SIG-M5 (cell line): ENCODE measurements at places on chromosomes 7 and 10.

GRCh38 chr7:55568613-55569268, 3.6 kb downstream of the VOPP1 start:
- no peak for DNase-seq

- no peak for DNase-seq
Observed at GRCh38 chr10:4353059-4353655, 472.9 kb upstream of the AKR1E2 start.

GRCh38 chr10:71009126-71009525, 120.8 kb upstream of the PCBD1 start:
- DNase-seq: no peak

- no peak for DNase-seq
Observed at GRCh38 chr10:69311309-69311708, 33.0 kb downstream of the HK1 start.

DNA sequence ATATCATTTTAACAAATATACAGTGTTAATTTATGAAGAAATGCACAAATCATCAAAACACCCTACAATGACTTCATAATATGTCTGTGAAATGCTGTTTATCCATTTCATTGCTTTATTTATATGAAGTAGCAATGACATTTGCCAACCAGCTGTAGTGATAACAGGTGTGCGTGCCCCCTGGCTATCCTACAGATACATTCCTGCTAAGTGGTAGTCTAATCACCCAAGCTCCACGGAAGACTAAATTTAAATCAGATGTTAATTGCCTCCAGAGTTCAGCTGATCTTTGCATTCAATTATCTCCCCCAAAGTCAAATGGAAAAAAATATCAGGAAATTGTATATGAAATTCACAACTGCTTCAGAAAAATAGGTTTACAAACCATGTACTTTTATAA, 1164.2 kb upstream of the LRRN3 start:
- no peak for DNase-seq

DNA sequence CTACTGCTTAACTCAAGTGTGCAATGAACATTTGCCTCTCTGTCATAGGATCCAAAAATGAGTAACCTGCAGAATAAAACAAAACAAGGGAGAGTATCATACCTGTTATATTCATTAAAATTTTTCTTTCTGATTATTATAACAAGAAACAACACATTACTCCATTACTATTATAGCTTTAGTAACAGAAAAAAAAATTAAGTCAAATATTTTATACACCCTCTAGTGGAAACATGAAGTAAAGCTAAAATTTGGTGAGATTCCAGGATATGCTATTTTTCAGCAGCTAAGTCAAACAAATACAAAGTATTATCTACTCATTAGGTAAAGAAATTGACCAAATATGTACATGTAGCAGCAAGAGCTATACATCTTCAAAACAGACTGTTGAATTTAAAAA, 56.3 kb downstream of the PDZD8 start:
- DNase-seq: no peak

- no peak for DNase-seq
Observed at GRCh38 chr7:30744075-30744417, 7.9 kb upstream of the INMT start.

- no peak for DNase-seq
Observed at GRCh38 chr7:128409596-128410450, at the start of gene IMPDH1. IMPDH1 (minus strand) TSS chr7:128409982; CDS start chr7:128409901, 81 bp downstream.

GRCh38 chr7:106346678-106347217, 62.0 kb upstream of the NAMPT start:
- peak; percentile 85 for DNase-seq

GRCh38 chr10:130877126-130877525, 434.4 kb downstream of the TCERG1L start:
- DNase-seq: no peak

- no peak for DNase-seq
Observed at GRCh38 chr7:29044554-29044953, 86.4 kb upstream of the TRIL start.

GRCh38 chr10:35637462-35637861, 4.6 kb downstream of the FZD8 start:
- DNase-seq: no peak

DNA sequence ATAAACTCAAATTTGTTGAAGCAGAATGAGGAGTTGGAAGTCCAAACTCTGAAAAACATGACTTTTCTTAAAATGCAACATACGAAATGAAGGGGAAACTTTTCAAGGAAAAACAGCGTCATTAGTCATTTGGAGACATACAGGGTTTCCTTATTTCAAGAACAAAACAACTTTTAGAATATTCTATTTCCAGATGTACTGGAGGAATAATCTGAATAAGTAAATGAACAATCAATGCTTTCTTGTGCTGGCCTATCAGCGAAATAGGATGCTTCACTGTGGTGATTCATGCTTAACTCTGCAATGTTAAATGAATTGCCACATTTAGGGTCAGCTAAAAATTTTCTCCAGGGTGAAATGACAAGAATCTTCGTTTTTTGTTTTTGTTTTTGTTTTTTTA, 114.3 kb downstream of the SEMA3C start:
- DNase-seq: no peak

GRCh38 chr10:59580026-59580863, 129.4 kb downstream of the SLC16A9 start:
- no peak for DNase-seq

GRCh38 chr10:116255886-116256751, 16.9 kb downstream of the GFRA1 start:
- no peak for DNase-seq

- peak; percentile 27 for DNase-seq
Observed at GRCh38 chr7:41567031-41567730, 135.7 kb downstream of the INHBA start.

GRCh38 chr10:47340608-47341170, 7.5 kb upstream of the RBP3 start:
- no peak for DNase-seq

GRCh38 chr10:67722113-67722512, 26.1 kb upstream of the CTNNA3 start:
- DNase-seq: no peak

DNA sequence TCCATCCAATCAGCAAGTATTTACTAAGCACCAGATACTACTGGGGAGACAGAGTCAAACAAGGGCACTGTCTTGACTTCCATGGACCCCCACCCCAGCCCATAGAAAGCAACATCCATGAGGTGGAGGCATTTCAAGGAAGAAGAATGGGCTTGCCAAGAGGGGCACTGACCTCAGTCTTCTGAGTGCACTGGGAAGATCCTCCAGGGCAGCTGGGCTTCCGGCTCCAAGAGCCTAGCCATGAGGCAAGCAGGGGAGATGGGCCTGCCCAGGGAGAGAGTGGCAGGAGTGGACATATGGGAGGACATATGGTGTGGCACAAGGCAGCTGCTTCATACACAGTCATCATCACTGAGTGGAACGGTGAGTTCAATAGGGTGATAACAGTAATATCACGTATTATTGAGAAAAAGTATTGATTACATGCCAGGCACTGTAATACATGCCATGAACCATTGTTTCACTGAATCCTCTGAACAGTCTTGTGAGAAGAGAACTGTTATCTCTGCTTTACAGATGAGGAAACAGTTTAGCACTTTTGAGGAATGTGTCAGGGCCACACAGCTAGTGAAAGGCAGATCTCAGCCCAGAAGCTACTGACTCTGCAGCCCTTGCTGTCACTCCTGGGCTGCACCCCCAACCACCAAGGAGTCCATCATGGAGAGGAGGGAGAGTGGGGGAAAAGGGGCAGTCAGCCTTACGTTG, 331.7 kb upstream of the ZMIZ1 start:
- DNase-seq: no peak

- no peak for DNase-seq
Observed at GRCh38 chr10:22831586-22831985, 96.3 kb upstream of the ARMC3 start.

GRCh38 chr7:55367283-55367840, 2.2 kb downstream of the LANCL2 start:
- no peak for DNase-seq

DNA sequence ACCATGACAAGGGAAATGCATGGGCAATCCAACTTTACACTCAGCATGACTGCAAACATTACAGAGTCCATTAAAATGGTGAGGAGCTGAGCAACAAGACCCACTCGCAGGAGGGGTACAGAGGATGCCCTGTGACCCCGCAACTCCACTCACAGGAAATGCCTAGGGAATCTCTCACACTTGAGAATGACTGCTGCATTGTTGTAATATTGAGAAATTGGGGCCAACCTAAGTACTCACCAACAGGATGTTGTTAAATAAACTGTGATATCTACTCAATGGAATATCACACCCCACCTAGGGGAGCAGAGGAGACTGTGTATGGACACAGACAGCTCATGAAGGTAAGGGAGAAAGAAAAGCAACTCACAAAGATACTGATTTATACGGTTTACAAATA, 53.4 kb upstream of the CAMK2B start:
- DNase-seq: no peak

DNA sequence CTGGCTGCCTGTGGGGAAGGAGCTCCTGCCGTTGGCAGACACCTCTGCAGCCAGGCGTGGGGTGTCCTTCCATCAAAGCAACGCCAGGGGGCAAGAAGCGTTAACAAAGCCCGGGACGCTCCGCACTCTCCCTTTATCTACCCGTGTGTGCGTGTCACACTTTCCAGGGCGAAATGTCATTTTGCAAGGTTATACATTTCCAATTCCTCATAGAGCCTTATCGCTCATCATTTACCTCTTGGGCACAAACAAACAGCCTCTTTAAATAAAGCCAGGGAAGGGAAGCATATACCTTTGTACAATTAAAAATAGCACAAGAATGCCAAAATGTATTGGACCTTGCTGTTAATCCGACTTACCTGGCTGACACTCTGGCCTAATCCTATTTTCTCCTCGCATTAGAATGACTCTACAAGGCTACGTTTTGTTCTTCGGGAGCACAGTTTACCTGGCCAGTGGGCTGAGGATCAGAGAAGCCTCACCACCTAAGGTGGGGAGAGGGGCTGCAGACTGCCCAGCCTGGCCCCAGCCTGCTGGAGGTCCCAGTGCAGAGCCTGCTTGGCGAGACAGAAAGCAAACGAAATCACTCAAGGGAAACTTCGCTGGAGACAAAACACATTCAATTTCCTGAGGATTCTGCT, 77.6 kb upstream of the EN2 start:
- DNase-seq: no peak

DNA sequence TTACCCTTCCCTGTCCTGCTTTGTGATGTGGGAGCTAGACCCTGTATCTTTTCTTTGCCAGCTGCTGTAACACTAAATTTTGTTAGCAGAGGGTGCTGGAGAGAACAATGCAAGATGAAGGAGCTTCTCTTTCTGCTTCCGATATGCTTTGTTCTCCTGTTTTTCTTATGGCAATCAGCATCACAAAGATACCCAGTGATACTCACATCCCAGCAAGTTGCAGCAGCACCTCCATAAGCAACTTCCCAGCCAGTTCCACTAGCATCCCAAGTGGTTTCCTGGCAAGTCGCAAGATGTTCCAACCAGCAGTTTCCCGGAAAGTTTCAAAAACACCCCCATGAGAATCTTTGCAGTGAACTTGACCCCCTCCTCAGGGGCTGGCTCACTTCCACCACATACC, 148.6 kb downstream of the IMMP2L start:
- no peak for DNase-seq

DNA sequence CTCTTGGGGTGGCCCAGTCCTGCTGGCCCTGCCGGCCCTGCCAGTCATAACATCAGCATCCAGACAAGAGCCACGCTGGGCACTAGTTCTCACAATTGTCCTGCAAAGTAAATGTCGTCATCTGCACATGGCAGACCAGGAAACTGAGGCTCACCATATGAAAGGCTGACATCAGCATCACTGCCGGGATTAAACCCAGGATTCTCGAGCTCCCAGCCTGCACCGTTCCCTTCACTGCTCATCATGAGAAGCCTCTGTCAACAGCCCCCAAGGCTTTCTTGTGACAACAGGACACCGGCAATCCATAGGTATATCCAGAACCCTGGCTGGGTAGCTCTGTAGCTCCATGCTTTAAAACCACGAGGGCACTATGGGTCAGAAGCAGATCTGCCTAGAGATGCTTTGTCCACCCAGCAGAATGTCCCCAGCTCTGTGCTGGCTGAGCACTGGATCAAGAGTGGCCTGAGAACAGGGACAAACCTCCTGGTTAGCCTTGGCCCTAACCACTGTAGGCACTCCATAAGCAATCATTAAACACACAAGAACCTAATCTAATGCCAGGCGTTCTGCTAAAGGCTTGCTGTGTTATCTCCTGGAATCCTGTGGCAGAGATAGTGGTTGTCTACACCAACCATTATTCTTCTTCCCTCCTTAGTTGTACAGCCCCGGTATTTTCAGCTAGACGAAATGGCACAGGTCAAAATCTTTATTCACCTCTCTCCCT, 41.2 kb upstream of the C10orf71 start:
- no peak for DNase-seq

- DNase-seq: no peak
Observed at GRCh38 chr10:72255977-72256729, 17.6 kb upstream of the DDIT4 start.

DNA sequence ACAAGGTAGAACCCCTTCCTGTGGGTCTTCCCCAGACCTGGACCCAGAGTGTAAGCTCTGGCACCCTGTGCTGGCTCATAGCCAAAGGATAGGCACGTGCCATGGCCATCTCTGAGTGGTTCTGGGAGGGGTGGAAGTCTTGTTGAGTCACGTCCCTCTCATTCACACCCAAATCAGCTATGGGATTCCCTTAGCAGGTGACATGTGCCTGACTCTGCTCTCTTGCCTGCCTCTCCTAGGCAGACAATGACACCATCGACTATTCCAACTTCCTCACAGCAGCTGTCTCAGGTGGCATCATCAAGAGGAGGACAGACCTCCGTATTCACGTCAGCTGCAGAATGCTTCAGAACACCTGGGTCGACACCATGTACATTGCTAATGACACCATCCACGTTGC, 59.8 kb downstream of the C10orf120 start:
- no peak for DNase-seq

DNA sequence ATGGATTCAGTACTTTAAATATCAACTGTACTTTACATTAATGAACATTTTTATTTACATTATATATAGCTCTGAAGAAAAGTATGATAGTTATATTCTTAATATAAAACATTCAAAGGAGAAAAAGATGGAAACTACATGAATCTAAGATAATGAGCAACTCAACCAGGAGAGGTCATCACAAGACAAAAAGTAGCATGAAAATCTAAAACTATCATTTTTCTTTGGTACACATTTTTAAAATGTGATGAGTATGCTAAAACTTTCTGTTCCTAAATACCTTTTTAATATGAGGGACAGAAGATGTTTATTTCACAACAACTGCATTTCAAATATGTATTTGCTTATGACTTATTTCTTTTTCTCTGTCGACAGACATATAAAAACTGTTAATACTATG, 2.4 kb downstream of the CNTNAP2 start:
- DNase-seq: no peak

GRCh38 chr10:85400981-85401695, 965.5 kb downstream of the GRID1 start:
- DNase-seq: no peak

DNA sequence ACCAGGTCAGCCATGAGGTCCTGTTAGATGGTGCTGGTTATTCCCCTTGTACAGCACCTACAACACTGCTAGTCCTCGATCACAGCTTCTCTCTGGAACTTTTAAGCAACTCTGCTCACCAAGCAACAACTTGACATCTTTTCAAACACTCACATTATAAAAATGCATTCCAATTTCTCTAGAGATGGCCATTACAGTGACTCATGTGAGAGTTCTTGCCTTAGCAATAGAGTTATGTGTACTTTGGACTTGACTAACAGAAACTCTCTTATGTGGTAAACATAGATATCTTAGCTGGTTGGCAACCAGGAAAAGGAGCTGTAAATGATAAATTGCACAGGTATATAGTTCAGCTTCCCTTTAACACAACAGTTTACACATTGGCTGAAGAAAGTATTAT, 122.2 kb downstream of the PDE1C start:
- no peak for DNase-seq
